ENCODE measurements at places on chromosomes 12 and 14. TPM values are rescaled to one million over a fixed set of nuclear protein-coding genes. Genes with fewer than 3 reads are reported as not detected.

Gene GLI1
- 1.4 TPM for total RNA-seq

Gene FBLN5
- 5.7 TPM for total RNA-seq

Gene KRT7
- total RNA-seq = 2,215 TPM

Gene PNN
- 12.7 TPM for total RNA-seq

Gene KRT73
- total RNA-seq = not detected

Gene RNF212B
- not detected for total RNA-seq

Gene SRGAP1
- total RNA-seq = 76.9 TPM

Gene NFATC4
- 0.43 TPM for total RNA-seq

Gene GUCY2C
- total RNA-seq = not detected

Gene RGS6
- not detected for total RNA-seq

DNA sequence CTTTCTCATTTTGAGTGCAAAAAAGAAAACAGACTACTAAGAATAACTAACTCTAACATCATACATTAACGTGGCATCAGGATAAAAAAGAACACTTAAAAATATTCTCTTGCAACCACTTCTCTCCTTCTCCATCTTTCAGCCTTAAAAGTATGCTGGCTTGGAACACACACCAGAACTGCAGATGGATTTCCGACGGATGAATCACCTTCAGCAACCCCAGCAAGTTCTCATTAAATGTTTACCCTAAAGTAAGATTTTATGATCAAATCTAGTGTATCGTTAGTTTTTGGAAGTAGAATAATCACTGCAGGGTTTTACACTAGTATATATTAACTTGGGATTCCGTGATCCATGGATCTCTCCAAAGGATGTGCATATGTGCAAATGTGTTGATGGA lies 1.2 kb downstream of the NEK9 start:
- peak; percentile 36 for DNase-seq

GRCh38 chr12:93740751-93741150 lies 63.6 kb downstream of the CRADD start:
- no peak for DNase-seq

DNA sequence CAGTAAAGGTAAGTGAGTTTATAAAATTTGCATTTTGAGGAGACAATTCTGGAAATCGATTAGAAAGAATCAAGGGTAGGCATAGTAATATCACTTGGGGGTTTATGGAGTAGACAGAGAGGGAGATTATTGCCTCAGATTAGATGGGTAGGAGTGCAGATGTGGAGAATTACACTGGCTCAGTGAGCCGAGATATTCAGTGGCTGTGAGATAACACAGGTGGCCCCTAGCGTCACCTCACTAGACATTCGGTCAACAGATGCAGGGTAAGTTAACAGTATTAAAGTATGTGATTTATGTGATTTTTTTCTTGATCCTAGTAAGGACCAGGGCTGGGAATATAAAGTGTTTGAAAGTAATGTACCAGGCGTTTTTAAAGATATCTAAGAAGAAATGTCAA lies 39.6 kb upstream of the KLRD1 start:
- no peak for DNase-seq

GRCh38 chr14:72336311-72336980 lies 404.2 kb downstream of the RGS6 start:
- DNase-seq = no peak

- DNase-seq = no peak
Observed at GRCh38 chr12:12047682-12048081, 23.1 kb upstream of the BCL2L14 start.

DNA sequence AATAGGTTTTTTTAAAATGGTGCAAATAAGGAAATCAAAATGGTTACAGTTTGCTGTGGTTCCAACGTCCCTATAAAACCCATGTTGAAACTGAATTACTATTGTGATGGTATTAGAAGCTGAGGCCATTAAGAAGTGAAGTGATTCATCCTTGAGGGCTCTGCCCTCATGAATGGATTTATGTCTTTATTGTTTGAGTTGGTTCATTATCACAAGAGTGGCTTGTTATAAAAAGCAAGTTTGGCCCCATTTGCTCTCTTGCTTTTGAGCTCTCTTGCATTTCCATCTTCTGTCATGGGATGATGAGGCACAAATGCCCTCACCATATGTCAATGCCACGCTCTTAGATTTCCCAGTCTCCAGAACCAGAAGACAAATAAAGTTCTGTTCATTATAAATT lies 62.3 kb downstream of the PRKD1 start:
- no peak for DNase-seq

- DNase-seq = no peak
Observed at GRCh38 chr14:33669111-33669510, 281.8 kb downstream of the EGLN3 start.
